ENCODE measurements at places on chromosomes 3 and 15.
A peak's percentile ranks its signal among the peaks of the same experiment; 100 is the strongest.

DNA sequence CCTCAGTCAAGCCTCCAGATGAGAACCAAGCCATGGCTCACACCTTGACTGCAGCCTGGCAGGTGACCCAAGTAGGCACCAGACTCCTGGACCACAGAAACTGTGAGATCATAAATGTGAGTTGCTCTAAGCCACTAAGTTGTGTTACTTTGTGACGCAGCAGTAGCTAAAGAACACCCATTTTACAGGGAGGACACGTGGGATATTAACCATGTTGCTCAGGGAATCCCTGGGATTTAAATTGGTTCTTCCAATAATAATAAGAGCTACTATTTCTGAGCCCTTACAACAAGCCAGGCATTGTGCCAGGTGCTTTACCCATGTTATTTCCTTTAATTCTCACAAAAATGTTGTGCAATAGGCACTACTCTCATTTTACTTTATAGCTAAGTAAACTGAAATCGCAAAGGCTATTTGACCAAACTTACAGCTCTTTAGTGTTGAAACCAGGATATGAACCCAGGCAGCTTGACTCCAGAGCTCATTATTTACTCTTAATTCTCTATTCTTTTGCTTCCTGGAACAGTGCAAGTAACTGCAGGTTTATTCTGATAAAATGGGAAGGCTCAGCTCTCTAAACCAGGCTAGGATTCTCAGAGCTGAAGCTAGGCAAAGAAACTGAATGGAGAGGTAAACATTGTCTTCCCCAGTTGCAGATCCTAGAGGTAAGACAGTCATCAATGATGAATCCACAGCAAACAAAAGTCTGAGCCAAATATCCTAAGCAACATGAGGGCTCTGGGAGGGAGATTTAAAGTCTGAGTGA, 294.4 kb downstream of the KBTBD8 start:
- DNase-seq = no peak

DNA sequence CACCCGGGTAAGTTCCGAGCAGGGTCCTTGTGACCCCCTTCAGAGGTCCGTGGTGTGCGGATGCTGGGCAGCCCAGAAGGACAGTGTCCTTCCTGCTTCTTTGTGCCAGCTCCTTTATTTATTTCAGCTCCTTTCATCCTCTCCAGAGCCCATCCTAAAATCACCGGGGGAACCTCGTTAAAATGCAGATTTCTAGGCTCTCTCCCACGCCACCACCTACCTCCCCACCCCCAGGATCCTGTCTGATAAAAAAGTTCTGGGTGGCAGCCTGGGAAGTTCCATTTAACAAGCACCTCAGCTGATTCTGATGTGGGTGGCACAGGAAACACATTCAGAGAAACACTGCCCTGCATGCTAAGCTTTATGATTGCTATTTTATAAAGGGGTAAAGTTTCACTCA, 12.5 kb upstream of the IGF1R start:
- no peak for DNase-seq

DNA sequence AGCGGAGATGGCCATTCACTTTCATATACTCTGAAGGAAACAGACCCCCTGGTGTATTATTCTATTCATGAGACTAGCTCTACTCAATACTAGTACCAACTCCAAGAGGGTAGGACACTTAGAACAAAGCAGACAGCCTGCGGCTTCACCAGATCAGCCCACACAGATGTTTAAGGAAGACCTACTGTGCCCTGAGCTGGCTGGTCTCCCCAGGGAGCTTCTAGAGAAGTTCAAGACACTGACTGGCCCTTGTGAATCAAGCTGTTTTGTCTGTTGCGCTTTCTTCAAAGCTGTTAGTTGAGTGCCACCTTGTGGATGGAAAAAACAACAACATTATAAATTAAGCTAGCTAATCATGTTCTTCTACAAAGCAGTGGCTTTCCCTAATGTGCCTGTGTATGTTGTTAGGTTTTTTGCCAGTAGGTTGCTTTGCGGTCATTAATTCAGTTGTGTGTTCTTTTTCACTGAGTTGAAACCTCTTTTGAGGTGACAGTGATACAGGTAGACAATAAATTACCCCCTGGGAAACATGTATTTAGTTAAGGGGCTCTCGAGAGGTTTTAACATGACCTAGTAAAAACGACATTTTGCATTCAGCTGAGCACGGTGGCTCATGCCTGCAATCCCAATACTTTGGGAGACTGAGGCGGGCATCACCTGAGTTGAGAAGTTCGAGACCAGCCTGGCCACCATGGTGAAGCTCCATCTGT, 64.2 kb upstream of the MYZAP start:
- peak; percentile 74 for DNase-seq

- DNase-seq = no peak
Observed at GRCh38 chr15:63069616-63070090, 27.1 kb downstream of the TPM1 start.

- no peak for DNase-seq
Observed at GRCh38 chr15:52317688-52318087, 22.1 kb upstream of the MYO5C start.

DNA sequence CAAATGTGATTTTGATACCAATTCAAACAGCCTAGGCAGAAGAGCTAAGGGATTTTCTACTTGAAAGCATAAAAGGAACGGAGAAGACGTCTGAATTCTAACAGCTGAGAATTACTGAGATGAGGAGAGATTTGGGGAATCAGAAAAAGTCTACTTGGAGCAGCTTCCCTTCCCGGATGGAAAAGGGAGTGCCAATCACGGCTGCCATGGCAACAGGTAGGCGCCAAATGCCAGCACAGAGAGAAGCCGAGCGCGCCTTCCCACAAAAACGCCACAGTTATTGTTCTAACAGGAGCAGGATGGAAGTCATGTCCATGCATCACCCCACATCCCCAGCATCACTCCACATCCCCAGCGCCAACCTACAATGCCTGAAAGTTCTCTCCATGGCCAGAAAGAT, 63.5 kb upstream of the PRR20G start:
- DNase-seq = no peak

DNA sequence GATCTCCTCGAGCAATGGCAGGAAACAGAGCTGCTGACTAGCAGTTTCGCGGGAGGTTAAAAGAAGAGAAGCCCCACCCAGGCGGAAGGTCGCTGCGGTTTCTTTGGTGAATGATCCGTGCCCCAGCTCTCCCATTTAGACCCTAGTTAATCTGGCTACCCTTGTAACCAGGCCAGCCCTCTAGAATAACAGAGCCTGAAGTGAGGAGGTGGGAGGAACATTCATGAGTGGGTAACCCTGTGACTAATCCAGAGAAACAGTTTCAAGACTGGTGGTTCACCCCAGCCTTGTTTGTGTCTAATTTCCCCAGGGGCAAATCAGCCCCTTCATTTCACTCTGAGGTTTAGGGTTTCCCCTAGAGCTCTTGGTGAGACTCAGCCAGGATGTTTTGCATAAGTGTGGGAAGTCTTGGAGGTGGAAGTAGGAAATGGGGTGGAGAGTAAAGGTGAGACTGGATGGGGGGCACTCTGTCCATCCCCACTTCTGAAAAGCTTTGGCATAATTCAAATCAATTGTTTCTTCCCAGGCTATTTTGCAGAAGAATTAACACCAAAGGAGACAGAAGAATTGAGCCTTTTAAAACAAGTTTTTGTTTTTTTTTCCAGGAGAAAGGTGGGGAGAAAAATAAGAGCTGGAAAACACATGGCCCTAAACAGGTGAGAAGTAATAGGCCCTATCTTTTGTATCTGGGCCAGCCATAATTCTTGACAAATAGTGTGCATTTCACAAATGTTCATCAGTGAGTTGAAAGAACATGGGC, 303.1 kb downstream of the RPLP1 start:
- DNase-seq = no peak

- DNase-seq = no peak
Observed at GRCh38 chr3:127220497-127220896, 27.6 kb downstream of the PRR23E start.

DNA sequence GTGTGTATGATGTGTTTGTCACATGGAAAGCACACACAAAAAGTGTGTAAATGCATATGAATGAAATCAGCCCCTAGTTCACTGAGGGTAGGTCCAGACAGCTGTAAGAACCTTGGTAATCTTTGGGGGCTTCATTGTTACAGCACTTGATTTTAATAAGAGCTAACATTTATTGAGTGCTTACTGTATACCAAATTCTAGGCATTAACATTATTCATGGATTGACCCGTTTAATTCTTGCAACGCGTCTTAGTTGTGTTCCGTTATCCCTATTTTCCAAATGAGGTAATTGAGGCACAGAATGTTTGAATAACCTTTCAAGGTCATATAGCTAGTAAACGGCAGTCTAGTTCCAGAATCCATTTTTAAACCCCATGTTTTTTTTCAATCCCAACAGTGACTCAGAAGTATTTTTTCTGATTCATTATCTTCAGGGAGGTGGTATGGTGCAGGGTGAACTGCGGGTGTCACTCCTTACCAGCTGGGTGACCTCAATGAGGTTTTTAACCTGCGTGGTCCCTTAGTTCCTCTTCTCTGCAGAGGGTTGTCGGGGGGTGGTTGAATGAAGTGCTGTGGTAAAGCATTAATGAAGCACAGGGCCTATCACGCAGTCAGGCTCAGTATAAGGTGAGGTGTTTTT, 14.2 kb downstream of the RAB8B start:
- no peak for DNase-seq

- no peak for DNase-seq
Observed at GRCh38 chr3:114974387-114974786, 172.7 kb downstream of the ZBTB20 start.

GRCh38 chr3:53941950-53942349, 50.3 kb upstream of the SELENOK start:
- no peak for DNase-seq

GRCh38 chr3:111200027-111200426, 128.4 kb downstream of the NECTIN3 start:
- DNase-seq = no peak

- DNase-seq = peak; percentile 67
Observed at GRCh38 chr3:10437995-10438901, 67.1 kb downstream of the ATP2B2 start.

GRCh38 chr3:9402410-9403228, 5.2 kb downstream of the SETD5 start:
- DNase-seq = no peak

GRCh38 chr3:168884353-168884903, 779.1 kb downstream of the MECOM start:
- peak; percentile 49 for DNase-seq

DNA sequence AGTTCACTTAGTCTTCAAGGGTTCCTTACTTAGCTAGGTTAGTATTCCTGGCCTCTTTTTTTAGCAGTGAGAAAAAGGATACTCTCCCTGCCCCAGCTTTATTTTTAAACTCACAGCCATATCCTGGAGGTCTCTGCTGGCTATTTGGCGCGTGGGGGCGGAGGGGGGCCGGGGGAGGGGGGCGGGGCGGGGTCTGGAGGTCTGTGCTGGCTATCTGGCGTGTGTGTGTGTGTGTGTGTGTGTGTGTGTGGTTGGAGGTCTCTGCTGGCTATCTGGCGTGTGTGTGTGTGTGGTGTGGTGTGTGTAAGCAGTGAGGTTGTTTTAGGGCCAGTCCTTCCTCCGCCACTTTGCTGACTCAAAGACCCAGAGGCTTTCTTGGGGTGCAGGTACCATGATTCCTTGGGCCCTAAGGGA, 579 bp upstream of the PLAAT1 start:
- peak; percentile 4 for DNase-seq

- no peak for DNase-seq
Observed at GRCh38 chr3:151871639-151872468, 1.6 kb upstream of the SUCNR1 start.

DNA sequence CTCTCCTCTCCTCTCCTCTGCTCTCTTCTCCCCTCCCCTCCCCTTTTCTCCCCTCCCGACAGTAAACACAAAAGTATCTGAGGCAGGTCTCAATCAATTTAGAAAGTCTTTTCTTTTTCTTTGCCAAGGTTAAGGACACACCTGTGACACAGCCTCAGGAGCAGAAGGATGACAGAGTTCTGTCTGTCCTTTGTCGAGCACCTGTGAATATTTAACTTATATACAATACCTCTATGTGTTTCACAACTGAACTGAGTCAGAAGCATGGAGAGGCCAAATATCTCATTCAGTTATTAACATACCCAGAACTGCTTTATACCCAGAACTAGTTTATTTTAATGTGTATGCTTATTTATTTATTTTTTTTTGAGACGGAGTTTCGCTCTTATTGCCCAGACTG, 81.1 kb upstream of the ROBO1 start:
- no peak for DNase-seq

DNA sequence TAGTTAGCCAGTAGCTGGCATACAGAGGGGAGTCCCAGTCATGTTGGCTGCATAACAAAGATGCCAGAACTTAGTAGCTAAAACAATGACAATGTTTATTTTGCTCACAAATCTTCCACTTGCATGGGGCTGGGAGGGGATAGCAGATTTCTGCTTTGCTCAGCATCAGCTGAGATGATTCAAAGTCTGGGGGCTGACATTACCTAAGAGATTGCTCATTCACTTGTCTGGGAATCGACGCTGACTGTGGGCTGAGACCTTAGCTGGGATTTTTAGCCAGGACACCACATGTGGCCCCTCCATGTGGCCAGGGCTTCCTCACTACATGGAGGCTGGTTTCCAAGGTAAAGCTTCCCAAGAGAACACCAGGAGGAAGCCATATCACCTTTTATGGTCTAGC, 12.7 kb upstream of the CFAP100 start:
- DNase-seq = no peak

GRCh38 chr15:35305031-35305550, 220.0 kb upstream of the NANOGP8 start:
- DNase-seq = no peak

- DNase-seq = no peak
Observed at GRCh38 chr3:82636177-82636576, 874.7 kb upstream of the GBE1 start.

GRCh38 chr15:45948181-45948621, 313.4 kb downstream of the SQOR start:
- no peak for DNase-seq

GRCh38 chr3:5220193-5220592, 32.7 kb downstream of the EDEM1 start:
- no peak for DNase-seq

DNA sequence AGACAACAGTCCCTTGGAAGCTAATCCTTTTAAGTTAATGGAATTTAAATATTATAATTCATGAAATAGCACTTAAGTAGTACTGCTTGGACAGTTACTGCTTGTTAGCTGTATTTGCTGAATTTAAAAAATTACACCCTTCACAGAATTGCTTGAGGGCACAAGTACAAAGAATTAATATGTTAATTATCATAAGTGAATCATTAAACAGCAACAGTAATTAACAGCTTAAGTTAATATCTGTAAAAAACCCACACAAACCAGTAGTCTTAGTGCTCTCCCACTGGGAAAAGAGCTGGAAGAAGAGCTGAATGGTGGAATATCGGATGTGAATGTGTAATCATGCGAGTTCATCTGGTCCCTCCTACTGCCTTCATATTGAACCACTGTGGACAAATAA, 232.0 kb downstream of the CD47 start:
- DNase-seq = no peak

- no peak for DNase-seq
Observed at GRCh38 chr3:22245811-22246583, 495.0 kb upstream of the ZNF385D start.

- DNase-seq = no peak
Observed at GRCh38 chr15:92163641-92164040, 230.0 kb upstream of the ST8SIA2 start.

Data from fibroblast of skin of left quadriceps (primary cell).